ENCODE measurements at places on chromosomes 7 and 10.

GRCh38 chr7:70765651-70766050 is 366.3 kb upstream of the GALNT17 start:
- no peak for DNase-seq

DNA sequence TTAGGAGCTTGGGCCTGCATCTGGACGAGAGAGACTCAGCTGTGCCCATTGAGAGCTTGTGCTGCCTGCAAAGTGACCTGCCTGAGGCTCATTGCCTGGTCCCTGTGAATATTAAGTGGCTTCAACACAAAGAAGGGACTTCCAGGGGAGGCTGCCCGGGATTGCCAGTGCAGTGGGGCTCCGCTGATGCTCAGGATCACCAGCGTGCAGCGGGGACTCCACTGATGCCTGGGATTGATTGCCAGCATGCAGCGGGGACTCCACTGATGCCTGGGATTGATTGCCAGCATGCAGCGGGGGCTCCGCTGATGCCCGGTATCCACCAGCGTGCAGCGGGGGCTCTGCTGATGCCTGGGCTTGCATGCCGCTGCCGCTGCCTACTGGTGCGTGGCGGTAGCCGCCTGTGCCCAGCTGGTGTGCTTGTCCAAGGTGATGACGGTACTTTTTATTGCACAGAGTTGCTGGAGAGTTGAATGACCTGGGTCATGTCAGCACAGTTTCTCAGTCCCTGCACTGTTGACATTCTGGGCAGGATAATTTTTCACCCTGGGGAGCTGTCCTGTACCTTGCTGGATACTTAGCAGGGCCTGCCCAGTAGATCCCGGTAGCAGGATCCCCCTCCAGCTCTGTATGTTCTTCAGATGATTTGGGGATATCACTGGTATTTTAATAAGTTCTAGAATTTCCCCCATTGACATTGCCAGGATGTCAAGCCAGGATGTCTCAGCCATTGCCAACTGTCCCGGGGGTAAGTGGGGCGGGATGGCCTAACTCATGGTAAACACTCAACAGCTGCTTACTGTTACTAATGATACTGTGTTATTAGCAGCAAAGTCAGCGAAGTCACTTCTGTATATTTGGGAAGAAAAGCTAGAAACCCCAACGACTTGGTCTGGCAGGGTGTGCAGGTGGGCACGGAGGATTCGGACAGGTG is 13.0 kb downstream of the DOCK1 start:
- DNase-seq = peak; percentile 32

GRCh38 chr10:79463578-79464496 is 18.4 kb upstream of the ZCCHC24 start:
- no peak for DNase-seq

DNA sequence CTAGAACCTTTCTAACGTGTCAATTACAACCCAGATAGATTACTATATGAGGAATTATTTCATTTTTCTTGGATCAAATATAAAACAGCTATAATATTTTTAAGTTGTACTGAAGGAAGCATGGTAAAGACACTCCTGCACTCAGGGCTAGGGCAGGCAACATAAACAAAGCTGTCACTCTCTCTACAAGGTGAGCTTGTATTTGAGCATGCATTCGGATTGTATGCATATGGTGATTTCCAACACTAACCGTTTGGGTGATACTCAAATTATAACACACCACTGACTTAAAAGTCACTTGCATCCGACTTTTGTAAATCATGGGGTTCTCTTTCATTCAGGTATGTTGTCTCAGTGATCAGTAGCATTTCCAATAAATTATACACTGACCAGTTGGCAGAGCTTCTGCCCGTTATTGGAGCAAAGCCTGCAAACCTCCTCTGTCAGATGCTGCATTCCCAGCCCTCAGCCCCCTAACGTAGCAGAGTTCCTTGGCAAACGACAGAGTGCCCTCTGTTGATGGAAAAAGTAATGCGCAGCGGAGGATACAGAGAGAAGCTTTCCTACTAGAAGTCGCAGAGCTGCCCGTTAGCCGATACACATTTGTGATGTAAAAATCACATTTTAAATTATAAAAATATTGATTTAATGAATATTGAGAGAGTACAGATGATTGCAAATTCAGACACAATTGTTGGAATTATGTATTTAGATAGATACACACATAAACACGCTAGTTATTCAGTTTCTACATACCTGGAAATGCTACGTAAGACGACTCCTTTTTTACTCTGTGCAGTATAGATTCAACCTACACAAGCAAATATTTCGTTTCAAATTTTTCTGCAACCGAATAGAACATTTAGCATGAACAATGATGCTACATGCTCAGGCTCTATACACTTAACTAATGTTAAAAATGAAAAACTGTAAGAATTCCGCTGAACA is 173.9 kb upstream of the SP4 start:
- no peak for DNase-seq

GRCh38 chr10:8975535-8975934 is 921.0 kb downstream of the GATA3 start:
- DNase-seq = no peak

- no peak for DNase-seq
Measured at GRCh38 chr10:103493916-103494877, 692 bp downstream of the NEURL1 start.

- DNase-seq = no peak
Measured at GRCh38 chr7:47484923-47485639, 96.8 kb downstream of the TNS3 start.

GRCh38 chr7:121272676-121273075 is 56.1 kb upstream of the WNT16 start:
- no peak for DNase-seq

- no peak for DNase-seq
Measured at GRCh38 chr10:75254739-75255138, 19.0 kb upstream of the COMTD1 start.

- DNase-seq = no peak
Measured at GRCh38 chr10:126908225-126908624, 3.0 kb downstream of the DOCK1 start.

DNA sequence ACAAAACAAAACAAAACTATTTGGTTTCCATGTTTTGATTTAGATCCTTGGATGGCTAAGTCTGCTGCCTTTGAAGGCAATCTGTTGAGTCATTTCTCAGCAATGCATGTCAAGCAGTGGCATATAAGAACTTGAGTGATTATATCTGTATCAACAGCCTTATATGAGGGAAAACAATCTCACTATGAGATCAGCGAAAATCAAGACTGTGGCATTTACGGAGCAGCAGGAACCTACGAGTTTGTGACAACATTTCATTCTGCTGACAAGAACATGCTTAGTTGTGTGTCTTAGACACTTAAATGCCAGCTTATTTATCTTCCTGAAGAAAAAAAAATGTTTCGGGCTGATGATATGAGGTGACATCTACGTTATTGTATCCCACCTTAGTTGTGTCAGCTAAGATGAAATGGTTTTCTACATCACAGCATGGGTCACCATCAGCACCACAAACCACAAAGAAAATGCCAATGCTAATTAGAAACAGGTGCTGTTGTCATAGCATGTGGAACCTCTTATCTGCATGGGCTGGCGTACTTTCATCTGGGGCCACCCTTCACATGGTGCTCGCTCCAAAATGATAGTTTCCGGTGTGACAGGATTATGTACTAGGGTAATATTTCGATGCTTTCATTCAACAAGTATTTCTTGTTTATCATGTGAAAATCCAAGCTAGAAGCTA is 1085.5 kb downstream of the SORCS1 start:
- no peak for DNase-seq

- DNase-seq = no peak
Measured at GRCh38 chr10:33180390-33180789, 154.1 kb downstream of the NRP1 start.

DNA sequence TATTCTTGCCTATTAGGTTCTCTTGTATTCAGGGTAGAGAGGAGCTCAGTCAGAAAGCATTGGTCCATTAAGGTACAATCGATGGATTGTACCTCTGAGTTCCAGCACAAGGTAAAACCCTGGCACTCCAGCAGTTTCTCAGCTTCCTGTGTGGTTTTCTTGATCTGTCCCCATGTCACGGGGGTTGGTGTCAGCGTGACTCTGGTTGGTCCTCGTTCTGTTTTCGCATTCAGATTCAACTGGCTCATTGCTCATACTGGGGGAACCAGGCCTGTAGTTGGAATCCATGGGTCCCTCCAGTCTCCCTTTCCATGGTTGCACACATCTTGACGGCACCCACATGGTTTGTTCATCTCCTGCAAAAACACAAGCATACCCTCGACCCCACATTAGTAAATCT is 32.7 kb upstream of the RASGEF1A start:
- no peak for DNase-seq

GRCh38 chr10:132804785-132805426 is 19.0 kb upstream of the NKX6-2 start:
- DNase-seq = no peak

DNA sequence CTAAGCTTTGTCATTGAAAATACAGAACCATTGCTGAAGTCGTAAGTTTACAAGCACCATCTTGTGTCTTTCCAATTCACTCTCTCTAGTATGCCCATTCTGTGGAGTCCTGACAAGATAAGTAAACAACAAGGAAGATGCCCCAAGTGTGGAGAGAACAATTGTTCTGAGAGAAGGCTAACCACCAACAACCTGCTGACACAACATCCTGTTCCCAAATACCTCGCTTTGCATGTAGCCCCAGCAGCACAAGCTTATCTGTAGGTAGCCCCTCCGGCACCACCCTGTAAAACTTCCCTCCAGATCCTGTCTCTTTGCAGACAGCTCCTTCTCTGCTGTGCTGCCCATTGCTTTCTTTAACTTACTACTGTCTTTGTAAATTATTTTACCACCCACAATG is 233.3 kb upstream of the AOAH start:
- DNase-seq = no peak

- DNase-seq = no peak
Measured at GRCh38 chr7:132280335-132280734, 295.9 kb downstream of the PLXNA4 start.

- DNase-seq = no peak
Measured at GRCh38 chr7:149790146-149790548, 16.8 kb upstream of the ZNF467 start.

GRCh38 chr10:126302826-126303665 is 85.2 kb downstream of the ADAM12 start:
- DNase-seq = no peak

DNA sequence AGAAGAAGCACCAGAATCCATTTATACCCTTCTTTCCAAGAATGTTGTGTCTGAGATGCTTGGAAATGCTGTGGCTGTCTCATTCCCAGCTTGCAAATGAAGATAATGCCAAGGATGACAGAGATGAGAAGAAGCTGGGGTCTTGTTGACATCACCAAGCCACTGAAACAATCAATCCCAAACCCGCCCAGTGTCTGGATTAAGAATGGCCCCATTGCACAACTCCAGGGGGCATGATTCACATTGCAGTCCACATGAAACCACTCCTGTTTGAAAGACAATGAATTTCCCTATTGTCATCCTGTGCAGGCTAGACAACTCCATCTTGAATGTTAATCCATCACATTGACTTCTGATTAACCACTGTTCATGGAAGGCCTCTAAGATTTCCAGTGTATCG is 28.6 kb downstream of the SORBS1 start:
- DNase-seq = no peak

- no peak for DNase-seq
Measured at GRCh38 chr10:124344266-124344590, 74.5 kb downstream of the OAT start.

DNA sequence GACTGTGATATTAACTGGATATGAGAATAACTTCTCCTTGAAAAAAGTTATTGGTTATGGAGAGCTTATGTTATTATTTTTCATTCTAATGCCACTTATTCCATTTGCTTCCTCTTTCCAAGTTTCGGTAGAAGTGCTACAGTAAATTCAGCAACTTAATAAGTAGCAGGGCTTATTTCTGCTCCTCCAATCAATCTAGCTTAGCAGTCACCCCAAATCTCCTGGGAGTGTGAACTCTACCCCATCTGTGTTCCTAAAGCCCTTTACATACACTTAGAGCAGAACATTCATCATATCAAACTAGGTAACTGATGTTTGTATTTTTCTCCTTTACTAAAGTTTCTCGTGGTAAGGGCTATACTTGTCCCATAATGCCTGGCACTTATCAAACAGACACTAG is 8.7 kb downstream of the ARL3 start:
- DNase-seq = no peak

DNA sequence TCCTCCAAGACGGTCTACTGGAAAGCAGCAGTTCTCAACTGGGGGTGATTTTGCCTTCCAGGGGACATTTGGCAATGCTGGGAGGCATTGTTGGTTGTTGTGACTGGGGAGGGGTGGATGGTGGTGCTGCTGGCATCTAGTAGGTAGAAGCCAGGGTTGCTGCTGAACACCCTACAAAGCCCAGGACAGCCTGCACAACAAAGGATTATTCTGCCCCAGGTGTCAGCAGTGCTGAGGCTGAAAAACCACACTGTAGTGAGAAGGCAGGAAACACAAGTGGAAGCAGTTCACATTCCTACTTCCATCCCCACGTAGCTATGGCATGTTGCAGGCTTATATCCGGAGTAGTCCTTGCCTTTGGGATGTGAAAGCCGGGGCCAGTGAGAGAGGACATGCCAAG is 86.9 kb downstream of the AOAH start:
- no peak for DNase-seq
